ENCODE measurements at places on chromosomes 2 and 18.
A peak's percentile ranks its signal among the peaks of the same experiment; 100 is the strongest.

DNA sequence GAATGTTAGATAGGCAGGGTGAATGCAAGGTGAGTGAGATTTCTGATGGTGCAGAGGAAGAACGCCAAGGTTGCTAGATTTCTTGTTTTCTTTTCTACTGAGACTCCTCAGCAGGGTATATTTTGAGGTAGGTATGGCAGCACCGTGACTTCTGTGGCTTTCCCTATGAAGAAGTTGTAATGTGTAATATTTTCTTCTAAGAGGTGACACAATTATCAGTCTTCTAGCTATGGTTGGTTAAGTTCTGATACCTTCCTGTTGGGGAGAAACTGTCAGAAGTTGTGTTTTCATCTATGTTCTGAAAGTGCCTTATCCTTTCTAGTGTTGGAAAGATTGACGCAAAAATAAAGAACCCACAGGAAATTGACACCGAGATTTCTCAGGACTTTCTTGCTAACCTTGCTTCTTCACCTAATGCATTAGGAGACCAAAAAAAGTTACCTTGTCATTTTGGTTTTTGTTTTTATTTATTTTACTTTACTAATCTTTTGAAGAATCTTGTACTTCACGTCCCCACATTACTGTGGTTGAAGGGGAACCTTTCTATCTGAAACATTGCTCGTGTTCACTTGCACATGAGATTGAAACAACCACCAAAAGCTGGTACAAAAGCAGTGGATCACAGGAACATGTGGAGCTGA, 11.9 kb downstream of the IL18R1 start:
- DNase-seq: no peak

DNA sequence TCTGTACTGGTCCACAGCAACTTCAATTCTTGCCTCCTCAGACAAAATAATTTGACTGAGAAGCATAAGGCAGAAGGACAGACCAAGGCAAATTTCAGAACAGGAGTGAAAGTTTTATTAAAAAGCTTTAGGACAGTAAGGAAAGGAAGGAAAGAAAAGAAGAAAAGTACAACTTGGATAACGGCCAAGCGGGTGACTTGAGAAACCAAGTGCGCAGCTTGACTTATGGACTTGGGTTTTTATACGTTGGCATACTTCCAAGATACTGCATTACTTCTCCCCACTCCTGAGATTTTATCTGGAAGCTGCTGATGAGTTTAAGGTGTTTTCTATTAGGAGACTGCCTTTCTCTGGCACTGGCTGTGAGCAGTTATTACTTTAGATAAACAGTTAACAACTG, 64.7 kb downstream of the CCDC178 start:
- no peak for DNase-seq

DNA sequence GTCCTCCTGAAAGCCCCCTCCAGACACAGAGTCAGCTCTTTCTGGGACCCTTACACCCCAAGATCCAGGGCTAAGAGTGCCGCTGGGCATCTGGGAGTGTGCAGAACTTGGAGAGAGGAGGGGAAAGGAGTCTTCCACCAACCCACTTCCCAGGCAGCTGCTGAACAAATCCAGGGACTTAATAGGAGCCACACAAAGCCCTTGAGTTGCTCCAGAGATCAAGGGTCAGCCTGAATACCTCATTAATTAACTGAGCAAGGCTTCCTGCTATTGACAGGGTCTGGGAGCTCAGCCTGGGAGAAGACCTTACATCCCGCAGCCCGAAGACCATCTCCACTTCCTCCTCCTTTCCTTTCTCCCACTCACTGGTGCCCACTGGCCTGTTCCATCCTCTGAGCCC, 108.3 kb downstream of the CELF4 start:
- no peak for DNase-seq

- no peak for DNase-seq
Observed at GRCh38 chr2:33836628-33837027, 237.5 kb upstream of the FAM98A start.

- DNase-seq: no peak
Observed at GRCh38 chr18:26267357-26267930, 41.2 kb downstream of the TAF4B start.

- DNase-seq: no peak
Observed at GRCh38 chr18:70197844-70198243, 7.6 kb downstream of the RTTN start.

DNA sequence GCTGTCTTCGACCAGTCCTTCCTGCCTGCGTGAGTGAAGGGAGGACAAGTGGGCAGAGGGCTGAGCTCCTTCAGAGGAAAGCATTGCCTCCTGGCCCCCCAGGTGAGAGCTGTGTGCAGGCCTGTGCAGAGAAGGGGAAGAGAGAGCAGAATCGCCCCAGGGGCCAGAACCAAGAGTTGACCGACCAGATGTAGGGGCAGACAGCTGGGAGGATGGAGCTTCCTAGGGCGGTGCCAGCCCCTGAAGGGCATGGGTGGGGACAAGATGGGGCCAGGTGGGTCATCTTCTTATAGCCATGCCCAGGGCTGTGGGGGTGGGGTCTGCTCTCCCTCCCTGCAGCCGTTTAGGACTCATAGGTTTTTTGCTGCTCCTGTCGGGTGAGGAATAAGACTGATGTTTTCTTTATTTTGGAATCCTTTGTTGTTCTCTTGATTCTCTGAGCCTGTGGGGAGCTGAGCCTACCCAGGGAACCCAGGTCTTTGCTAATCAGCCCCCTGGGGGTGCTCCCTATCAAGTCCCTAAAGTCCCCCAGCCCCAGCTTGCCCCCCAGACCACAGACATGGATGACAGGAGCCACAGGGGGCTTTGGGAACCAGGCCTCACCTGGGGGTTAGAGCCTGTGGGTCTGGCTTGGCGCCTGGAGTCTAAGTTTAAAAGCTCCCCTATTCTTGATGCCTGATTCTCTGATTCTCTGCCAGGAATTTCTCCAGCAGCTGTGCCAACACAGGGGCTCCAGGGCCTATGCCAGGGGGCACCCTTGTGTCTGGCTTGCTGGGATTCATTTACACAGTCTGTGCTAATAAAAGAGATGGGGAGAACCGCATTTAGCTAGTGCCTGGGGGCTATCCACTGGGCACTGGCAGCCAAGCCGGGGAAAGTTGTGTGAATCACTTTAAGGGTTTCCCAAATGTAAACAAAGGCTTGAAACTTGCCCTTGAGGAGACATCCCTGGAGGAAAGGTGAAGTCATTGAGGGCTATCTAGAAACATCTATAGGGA, 9.3 kb upstream of the EFHD1 start:
- peak; percentile 91 for DNase-seq

DNA sequence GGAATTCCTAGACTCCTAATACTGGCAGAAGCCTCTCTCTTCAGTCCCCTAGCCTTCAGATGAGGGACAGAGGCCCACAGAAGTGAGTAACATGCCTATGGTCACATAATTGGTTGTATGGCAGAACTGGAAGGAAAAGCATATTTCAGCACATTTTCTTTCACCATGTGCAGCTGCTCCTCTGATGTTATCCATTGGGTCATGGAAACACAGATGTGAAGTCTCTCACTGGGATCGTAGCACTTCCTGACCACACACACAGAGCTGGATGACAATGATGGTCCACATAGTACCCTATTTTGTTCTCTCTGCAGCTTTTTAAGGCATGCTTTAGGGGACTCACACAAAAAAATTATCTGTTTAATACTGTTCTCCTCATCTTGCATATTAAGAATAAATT, 24.5 kb downstream of the MYO3B start:
- no peak for DNase-seq

DNA sequence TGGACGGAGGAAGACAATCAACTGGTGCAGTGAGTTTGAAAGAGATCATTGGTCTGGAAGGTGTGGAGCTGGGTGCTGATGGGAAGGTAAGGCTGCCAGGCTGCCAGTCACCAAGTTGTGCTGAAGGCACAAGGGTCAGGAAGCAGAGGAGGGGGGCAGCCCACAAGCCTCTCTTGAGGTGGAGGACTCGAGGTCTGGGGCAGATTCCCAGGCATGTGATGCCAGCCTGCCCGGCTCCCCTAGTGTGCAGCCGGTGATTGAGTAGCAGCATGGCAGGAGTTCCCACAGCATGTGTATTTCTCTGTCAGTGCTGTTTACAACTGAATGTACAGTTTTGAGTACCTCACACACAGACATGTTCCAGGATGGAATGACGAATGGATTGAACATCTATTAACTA, 99.3 kb downstream of the CABLES1 start:
- no peak for DNase-seq

DNA sequence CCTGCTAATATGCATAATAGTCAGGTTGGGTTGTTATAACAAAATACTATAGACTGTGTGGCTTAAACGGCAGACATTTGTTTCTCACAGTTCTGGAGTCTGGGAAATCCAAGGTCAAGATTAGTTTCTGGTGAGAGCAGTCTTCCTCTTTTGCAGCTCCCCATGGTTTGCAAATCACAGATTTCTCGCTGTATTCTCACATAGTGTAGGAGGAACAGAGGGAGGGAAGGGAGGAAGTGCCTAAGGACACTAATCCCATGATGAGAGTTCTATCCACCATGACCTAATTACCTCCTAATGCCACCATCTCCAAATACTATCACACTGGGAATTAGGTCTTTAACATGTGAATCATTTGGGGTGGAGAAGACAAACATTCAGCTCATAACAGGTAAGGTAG, 20.1 kb upstream of the PTH2R start:
- DNase-seq: no peak

GRCh38 chr18:76142611-76143010, 352.4 kb downstream of the ZNF516 start:
- DNase-seq: no peak

DNA sequence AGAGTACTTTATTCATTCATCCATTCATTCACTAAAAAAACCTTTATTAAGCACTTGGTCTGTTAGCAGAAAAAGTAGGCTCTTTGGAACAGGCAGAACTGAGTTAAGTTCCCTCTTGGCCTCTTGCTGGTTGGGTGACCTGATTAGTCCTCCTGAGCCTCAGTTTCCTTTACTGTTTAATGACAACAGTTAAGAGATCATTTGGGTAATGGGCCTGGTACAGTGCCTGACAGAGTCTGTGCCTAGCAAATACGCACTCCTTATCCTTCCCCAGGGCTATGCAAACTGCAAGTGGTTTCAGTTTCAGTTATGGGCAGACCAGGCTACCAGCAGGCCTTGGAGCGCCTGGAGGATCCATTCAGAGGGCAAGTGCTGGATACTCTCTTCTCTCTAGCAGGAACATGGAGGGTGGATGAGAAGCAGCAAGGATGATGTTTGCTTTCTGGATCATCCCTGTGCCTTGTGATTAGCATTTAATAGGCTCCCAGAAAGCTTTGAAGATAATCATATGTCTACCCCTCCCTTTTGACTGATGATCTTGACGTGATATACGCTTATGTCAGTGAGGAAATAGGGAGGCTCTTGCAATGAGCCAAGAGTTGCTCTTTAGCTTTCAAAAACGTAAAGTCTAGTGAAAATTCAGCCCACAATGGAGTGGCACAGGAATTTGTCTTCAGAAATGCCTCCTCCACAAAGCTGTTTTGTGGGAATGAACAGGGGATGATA, 12.4 kb upstream of the TAF1B start:
- DNase-seq: no peak

- DNase-seq: no peak
Observed at GRCh38 chr18:75439348-75439747, 11.8 kb upstream of the SMIM21 start.

GRCh38 chr2:76204048-76204447, 493.3 kb upstream of the GCFC2 start:
- no peak for DNase-seq

- DNase-seq: no peak
Observed at GRCh38 chr2:207180741-207181140, 15.0 kb upstream of the KLF7 start.

GRCh38 chr2:220165401-220165800, 538.0 kb downstream of the SLC4A3 start:
- DNase-seq: peak; percentile 22

- no peak for DNase-seq
Observed at GRCh38 chr2:101608408-101609310, 88.8 kb upstream of the MAP4K4 start.

GRCh38 chr18:677145-677544, 19.7 kb downstream of the TYMS start:
- DNase-seq: no peak

GRCh38 chr2:169221745-169222369, 140.5 kb downstream of the LRP2 start:
- no peak for DNase-seq

GRCh38 chr2:195818526-195818925, 161.5 kb downstream of the SLC39A10 start:
- DNase-seq: no peak

DNA sequence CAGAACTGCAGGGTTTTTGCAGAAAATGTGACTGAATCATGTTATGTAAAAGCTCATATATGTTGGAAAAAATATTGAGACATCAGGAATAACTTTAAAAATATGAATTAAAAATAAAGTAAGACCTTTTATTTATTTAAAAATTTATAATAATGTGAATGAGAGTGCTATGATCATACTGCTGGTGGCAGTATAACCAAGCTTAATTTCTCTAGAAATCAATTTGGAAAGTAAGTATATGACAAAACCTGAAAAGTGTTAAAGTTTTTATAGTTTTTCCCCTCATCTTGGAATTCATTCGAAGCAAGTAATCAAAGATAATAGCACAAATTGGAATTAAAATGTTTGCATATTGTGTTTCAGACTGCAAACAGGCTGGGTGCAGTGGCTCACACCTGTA, 7.5 kb downstream of the SLC39A10 start:
- no peak for DNase-seq

GRCh38 chr2:227939271-227940027, 68.0 kb downstream of the DAW1 start:
- DNase-seq: peak; percentile 52

- DNase-seq: no peak
Observed at GRCh38 chr2:227163485-227163997, 464 bp downstream of the COL4A4 start.

- DNase-seq: no peak
Observed at GRCh38 chr2:194566907-194567660, 1089.9 kb upstream of the SLC39A10 start.

DNA sequence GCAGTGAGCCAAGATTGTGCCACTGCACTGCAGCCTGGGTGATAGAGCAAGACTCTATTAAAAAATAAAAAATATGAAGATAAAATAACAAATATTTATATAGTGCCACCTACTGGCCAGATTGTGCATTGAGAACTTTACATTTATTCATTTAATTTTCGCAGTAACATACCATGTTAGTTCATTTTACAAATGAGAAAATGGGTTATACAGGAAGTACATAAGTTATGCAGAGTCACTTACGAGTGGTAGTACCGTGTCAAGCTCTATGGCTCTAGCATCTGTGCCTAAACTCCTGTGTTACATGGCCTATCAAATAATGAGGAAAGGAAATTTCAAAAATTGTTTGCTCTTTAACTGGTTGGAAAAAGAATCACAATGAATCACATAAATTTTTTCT, 27.9 kb downstream of the RIF1 start:
- DNase-seq: peak; percentile 8
